ENCODE measurements at places on chromosomes 7 and 10.

- no peak for DNase-seq
Observed at GRCh38 chr7:144102041-144102440, 7.3 kb upstream of the OR2A2 start.

DNA sequence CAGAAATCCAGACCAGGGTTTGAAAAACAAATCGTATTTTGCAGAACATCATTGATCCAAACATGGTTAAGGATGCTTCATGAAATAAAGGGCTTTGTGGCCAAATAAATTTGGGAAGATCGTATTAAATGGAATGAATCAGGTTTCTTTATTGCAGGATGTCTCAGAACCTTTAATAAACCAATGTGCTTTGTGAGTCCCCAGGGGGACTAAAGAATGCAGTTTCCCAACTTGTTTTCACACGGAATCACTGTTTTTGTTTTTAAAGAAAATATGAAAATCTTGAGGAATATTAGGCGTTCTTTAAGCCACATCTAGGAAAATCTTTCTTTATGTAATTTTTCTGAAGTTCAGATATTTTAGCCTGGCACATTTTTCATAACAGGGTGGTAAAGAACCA lies 16.8 kb upstream of the CCDC172 start:
- no peak for DNase-seq

GRCh38 chr7:77458786-77459185 lies 42.6 kb upstream of the GSAP start:
- no peak for DNase-seq

DNA sequence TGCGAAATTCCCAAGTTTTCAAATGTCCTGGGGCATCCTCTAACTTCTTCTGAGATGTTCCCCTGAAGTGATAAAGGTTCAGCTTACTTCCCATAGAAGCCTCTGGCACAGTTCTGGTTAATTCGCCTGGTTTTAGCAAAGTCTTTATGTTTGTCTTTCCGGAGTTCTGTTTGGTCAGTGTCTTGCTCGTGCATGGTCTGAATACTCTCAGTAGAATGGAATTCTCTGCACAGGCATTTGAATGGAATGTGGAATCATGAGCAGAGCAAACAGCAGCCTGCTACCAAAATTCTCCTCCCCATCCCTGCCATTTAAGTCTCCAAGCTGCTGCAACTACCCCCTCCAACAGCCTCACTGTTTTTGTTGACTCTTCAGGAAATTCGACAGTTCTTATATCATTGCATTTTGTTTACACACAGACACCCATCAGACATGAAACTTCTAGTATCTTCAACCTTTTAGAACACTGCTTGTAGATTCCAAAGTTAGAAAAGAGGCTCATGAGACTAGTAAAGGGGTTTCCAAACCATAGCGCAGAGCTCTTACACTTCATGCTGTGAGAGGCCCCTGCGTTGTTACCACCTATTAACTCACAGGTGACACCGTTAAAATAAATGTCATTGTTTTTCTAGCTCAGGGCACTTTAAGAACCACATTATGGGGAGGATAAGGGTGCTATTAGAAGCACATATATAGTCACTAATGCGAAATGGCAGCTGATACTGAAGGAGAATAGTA lies 129.7 kb downstream of the PLCE1 start:
- DNase-seq = no peak

- DNase-seq = no peak
Observed at GRCh38 chr10:89327803-89328441, at the start of gene IFIT3. TSS of gene IFIT3 (plus strand) at chr10:89327997. CDS start at chr10:89328074, 77 bp downstream.

DNA sequence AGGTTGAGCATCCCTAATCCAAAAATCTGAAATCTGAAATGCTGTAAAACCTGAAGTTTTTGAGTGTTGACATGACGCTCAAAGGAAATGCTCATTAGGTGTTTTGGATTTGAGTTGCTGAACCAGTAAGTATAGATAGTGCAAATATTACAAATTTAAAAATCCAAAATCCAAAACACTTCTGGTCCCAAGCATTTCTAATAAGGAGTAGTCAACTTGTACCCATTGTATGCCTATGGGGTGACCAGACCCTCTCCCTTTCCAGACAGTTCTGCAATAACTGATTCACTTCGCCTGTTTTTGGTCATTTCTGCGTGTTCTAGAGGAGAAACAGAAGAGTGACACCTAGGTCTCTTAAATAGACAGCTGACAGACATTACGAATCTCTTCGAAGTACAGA lies 90.3 kb downstream of the MMRN2 start:
- no peak for DNase-seq

DNA sequence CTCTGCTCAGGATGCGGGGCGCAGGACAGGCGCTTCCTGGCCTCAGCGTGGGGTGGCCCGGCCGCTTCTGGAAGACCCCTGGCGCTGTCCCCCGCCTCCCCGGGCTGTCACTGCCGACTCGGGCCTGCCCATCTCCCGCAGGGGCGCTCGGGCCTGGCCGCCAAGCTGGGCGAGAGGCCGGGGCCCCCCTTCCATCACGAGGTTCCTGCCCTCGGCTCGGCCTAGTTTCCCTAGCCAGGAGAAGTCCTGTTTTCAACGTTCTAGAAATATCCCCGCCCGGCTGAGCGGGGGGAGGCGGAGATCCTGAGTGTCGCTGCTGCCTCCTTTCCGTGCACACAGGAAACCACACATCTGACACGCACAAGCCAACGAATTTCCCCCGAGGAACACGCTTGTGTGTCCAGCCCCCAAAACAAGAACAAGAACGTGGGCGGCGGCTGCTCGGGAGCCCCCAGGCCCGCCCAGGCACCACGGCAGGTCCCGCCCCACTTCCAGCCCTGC lies 33.7 kb downstream of the AP5Z1 start:
- no peak for DNase-seq

DNA sequence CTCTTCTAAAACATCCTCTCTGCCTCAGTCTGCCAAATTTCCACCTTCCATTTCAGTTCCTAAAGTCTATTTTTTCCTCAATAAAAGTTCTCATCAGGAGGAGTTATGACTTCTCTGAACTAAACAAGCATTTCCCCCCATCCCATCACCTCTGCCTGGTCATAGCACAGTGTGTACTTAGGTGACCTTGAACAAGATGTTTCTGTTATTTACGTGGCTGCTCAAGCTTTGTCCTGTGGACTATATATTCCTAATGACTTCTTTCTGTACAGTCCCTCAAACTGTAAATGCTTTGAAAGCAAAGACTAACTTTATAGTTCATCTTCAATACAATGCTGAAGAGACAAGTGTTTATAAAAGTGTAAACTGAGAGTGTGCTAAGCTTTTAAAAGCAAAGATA lies 166.9 kb downstream of the CPEB3 start:
- DNase-seq = no peak

GRCh38 chr7:74479961-74480829 lies 26.5 kb downstream of the GTF2IRD1 start:
- DNase-seq = no peak

- DNase-seq = no peak
Observed at GRCh38 chr10:100793055-100793454, 47.7 kb downstream of the PAX2 start.

GRCh38 chr7:130227883-130228575 lies 20.4 kb downstream of the SSMEM1 start:
- DNase-seq = no peak

- no peak for DNase-seq
Observed at GRCh38 chr7:12993025-12993424, 305.6 kb downstream of the ARL4A start.

Measured in activated T-cell treated with anti-CD3 and anti-CD28 coated beads for 48 hours (primary cell).